SK-N-SH (cell line): ENCODE measurements at places on chromosomes 2 and 18.

DNA sequence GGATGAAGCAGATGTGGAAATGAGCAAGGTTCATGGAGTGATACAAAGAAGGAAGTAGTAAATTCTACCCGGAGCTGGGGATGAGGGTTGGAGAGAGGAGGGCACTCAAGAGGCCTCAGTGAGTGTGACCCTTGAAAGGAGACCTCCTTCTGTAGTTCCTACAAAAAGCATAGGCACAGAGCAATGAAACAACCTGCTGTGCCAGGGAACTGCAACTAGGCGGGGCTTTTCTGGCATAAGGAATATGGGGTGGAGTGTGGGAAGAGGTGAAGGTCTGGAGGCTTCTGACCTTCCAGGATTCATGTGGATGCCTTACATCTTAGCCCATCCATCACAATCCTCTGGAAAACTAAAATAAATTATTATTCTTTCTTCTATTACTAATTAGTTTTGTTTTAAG, 25.5 kb upstream of the PGAP1 start:
- no peak for DNase-seq

DNA sequence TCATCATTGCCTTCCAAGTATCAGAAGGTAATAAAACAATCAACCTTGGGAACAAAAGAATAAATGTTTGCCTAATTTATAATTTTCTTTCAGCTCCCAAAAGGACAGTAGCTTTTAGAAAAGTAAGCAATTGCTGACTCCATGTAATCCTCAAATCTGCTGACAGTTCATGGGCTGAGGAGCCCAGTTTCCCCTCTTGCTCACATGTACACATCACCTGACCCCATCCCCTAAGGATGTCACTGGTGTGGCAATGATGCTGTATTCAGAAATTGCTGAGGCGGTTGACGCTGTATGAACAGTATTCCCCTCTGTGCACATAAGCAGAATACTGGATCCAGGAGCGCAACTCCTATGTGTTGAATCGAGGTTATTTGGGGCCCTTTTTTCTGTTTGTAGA, 56.1 kb upstream of the LYPD1 start:
- DNase-seq = no peak

GRCh38 chr2:135662088-135662487, 79.6 kb upstream of the UBXN4 start:
- DNase-seq = no peak

DNA sequence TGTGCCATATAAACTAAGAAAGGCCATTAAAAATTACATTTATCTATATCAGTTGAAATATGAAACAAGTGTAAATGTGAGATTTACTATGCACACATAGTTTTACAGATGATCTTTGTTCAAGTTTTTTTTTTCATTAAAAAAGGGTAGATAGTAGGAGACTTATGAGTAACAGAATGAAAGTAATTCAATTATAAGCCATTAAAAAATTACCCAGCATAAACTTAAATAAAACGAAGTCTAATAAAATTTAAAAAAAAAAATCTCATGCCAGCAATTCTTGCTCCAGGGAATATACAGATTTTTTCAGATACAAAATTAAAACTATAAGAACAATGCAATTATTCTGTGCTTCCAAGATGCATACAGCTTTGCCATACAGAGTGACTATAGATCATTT, 118.3 kb upstream of the RNU4ATAC start:
- DNase-seq = no peak

GRCh38 chr18:35040988-35041814, at the start of gene MAPRE2:
MAPRE2 (plus strand) TSS chr18:35041413; CDS start chr18:35041540, 127 bp downstream.
- peak; percentile 95 for DNase-seq

DNA sequence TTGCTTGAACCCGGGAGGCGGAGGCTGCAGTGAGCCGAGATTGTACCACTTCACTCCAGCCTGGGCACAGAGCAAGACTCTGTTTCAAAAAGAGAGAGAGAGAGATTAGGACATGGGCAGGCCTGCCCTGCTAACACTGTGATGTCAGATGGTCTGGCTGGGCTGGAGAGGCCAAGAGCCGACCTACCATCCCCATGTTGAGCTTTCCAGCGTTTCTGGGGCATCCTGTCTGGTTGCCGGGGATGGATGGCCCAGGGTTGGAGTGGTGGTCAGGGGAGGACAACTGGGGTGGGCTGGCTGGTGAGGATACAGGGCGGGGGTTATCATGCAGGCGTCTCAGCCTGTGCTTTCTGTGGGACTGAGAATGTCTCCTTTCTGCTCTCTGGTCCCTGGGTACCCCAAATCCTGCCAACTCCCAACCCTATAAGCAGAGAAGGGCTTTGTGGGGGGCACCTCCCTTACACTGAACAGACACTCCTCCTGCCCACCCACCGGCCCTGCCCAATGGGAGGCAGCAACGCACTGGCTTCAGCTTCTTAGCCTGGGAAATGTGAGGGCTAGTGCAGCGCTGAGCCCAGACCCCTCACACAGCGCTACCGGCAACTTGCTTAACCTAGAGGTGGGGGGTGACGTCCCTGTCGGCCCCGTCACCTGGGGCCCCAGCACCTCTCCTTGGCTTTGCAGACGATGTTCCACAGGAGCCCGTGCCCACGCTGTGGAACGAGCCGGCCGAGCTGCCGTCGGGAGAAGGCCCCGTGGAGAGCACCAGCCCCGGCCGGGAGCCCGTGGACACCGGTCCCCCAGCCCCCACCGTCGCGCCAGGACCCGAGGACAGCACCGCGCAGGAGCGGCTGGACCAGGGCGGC, 5.4 kb downstream of the SNORC start:
- peak; percentile 68 for DNase-seq

DNA sequence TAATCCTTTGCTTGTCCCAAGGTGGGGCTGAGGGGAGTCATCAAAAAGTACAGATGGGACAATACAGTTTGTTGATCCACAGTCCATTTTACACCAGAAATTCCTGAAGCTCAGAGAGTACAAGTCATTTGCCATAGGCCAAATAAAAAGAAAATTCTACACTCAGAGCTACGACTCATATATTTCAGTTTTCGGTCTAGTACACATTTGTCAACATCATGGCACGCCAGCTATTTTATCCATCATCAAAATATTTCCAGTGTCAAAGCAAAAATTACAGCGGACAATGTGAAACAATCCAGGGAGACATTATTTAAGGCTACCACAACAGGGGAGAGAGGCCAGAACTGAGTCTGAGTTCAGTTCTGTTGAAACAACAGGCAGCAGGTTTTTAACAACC, 587.5 kb upstream of the DSEL start:
- no peak for DNase-seq

- DNase-seq = no peak
Observed at GRCh38 chr2:28321426-28321825, 71.2 kb upstream of the FOSL2 start.

DNA sequence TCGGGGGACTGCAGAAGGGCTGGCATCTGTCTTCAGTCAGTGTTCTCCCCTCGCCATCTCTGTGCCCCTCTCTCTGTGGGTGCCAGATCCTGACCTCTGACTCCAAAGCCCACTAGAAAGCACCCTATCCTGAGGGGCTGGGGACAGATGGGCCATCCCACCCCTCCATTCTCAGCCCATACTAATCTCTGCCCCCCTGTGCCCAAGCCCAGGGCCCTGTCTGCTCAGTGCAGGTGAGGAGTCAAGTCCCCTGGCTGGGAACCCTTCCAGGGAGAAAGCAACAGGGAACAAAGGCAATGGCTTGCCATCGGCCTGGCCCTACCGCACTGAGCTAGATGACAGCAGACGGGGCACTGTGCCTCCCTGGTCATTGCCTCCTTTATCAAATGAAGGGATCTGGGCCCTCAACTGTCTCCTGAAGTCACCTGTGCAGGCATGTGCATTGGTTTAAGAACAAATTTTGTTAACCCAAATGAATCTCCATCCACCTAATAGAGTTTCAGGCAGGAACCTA, 42.7 kb upstream of the ID2 start:
- no peak for DNase-seq
